HFFc6 (cell line): ENCODE measurements at places on chromosomes 6 and 20. TPM values are rescaled to one million over a fixed set of nuclear protein-coding genes. Genes with fewer than 3 reads are reported as not detected.

Gene RAD21L1
- 0.36 to 0.71 TPM (median 0.69 TPM) in 3 replicates for total RNA-seq

Gene PNLDC1
- total RNA-seq: not detected in 3 replicates

Gene ADAM33
- 81.7 to 92.7 TPM (median 89.3 TPM) in 3 replicates for total RNA-seq

Gene NRM
- total RNA-seq: 14.6 and 28.6 TPM in 2 replicates

Gene BPIFA1
- total RNA-seq: not detected in 2 replicates

Gene HUS1B
- total RNA-seq: 0.34 TPM in 1 of 2 replicates, not detected in the other

Gene CD93
- total RNA-seq: not detected in 3 replicates

Gene NR2E1
- not detected in 2 replicates for total RNA-seq

DNA sequence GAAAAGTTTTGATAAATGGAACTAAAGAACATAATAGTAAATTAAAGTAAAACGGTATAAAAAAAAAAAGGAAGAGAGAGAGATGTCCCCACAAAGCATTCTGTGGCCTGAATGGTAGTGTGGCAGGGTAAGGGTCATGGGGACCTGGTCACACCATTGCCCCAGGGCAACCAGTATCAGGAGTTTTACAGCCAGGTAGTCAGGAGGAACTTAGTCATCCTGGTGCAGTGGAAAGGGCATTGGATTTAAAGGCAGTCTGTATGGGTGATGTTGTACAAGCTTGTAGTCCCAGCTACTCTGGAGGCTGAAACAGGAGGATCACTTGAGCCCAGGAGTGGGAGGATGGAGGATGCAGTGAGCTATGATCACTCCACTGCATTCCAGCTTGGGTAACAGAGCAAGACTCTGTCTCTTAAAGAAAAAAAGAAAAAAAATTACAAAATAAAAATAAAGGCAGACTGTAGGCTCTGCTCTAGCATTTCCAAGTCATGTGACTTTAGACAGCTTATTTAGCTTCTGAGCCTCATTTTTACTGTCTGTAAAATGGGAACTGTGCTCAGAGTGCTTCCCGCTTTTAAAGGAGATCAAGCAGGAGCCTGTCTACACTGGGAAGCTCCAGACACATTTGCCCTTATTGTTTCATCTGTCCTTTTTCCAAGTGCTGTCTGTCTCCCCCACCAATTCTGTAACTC is 112.8 kb upstream of the ARMC2 start:
- no peak for DNase-seq

- no peak for DNase-seq
Measured at GRCh38 chr6:64955435-64955848, 751.6 kb downstream of the EYS start.

DNA sequence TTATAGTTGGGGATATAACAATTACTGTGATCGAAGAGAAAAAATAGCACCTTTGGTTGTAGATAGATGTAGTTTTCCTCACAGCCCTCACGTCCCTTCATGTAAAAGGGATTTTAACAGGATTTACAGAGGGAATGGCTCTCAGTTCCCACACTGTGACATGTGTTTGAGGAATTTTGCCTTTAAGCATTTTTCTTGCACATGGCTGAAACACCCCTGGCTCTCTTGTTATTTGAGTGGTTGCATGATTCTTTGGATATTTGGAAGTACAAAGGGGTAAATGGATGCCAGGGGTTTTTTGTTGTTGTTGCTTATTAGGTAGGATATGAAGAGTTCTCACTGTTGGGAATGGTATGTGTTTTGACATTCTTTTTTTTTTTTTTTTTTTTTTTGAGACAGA is 48.2 kb downstream of the JAG1 start:
- no peak for DNase-seq

GRCh38 chr20:58408603-58409246 is 19.7 kb downstream of the VAPB start:
- DNase-seq: no peak

DNA sequence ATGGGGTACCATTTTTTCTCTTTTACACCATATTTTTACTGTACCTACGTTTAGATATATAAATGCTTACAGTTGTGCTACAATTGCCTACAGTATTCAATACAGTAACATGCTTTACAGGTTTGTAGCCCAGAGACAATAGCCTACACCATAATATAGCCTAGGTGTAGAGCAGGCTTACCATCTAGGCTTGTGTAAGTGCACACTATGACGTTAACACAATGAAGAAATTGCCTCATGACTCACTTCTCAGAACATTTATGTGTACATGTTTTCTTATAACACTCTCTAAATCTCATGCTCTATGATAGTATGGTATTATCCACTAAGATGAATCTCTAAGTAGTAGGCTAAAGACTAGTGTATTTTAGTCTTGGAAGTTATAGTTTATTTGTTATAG is 13.5 kb downstream of the GPR63 start:
- DNase-seq: no peak

DNA sequence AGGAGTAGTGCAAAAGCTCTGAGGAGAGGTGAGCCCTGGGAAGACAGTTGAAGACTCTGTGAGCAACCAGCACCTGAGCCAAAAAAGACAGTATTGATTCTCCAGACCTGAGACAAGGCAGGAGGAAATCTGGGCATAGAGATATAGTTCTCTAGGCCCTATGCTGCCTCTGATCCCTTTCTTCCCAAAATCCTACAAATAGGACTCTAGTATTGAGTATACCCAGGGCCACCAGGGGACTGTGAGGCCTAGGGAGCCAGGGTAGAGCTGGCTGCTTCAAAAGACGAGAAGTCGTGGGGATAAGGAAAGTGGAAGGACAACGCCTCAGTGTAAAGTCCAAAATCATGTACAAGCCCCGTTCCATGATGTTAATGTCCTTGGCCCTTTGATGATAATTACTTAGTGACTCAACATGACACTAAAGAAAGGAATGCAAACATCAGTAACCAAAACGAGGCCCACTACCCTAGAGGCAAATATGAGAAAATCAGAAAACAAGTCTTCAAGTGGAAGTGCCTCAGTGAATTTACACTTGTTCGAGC is 197.3 kb upstream of the PROKR2 start:
- DNase-seq: peak; percentile 61

DNA sequence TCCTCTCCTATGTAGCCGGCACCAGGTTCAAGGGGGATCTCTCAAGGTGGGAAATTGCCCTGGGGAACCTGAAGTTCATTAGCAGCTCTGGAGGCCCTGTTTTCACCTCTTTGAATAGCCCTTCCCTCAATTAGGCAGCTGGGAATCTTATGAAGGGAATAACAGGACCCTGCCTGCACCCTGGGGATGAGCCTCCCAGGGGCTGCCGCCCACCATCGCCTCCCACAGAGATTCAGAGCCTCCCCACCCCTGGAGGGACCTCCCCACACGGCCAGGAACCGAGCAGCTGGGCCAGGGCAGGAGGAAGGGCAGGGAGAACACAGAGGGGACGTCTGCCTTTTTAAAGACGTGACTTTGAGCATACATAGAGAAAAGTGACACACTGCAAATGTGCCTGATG is 4.6 kb upstream of the EEF1A2 start:
- no peak for DNase-seq

DNA sequence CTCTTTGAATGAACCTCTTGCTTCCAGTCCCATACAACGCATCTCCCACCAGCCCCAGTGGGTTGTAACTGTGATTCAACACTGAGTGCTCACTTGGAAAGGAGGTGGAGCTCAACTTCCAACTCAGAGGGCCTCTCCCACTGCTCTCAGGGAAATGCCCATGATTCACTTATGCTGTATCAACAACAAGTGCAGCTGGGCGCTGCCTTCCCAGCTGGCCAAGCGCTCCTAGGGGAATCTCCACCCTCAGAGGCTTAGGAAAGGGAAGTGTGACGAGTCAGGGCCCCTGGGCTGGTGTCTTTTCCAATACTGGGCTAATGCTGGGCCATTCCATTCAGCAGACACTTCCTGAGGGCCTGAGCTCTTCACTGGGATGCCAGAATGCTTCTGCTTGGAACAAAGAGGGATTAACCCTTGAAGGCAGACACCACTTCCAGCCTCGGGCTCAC is 8.1 kb upstream of the OCSTAMP start:
- peak; percentile 80 for DNase-seq

DNA sequence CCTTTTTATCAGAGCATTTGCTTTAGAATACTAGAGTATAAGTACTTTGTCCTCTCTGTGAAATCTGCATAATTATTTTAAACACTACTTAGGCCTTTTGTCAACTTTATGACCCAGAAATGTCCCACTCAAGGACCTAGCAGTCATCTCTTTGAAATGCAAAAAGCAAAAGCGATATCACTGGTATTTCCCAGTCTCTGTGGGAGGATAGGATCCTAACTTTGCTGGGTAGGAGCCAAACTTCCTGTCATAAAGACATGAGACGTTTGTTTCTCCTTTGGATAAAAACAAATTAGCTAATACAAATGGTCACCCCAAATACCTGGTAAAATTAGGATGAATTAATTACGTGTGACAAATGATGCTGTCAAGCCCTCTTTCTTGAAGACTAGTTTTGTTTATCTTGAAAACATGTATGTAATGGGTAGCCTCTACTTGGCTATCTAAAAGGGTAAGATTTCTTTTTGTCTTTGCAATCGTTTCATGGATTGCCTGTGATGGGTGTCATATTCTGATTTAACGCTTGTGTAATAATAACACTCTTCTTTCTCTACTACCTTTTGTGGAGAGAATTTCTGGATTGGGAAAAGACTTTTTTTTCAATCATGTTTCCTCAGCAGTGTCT is 36.2 kb downstream of the DCDC2 start:
- no peak for DNase-seq

- DNase-seq: no peak
Measured at GRCh38 chr20:25284131-25284601, 36.3 kb downstream of the PYGB start.

DNA sequence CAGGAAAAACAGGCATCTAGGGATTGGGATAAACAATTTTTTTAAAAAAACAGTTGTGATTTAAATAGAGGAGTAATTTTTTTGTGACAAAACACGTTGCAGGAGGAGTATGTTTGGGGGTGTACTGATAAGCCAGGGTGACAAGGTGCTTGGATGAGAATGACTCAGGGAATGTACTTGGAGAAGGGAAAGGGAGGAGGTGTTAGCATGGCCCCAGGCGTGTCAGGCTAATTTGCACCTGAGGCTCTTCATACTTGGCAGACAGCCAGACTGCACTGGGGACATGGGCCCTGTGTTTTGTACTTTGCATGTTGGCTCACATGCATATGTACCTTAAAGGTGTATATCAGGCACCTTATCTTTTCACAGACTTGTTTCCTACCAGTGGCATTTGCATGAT is 22.8 kb downstream of the PANK2 start:
- no peak for DNase-seq

GRCh38 chr20:19070681-19071445 is 141.6 kb upstream of the SLC24A3 start:
- DNase-seq: no peak

DNA sequence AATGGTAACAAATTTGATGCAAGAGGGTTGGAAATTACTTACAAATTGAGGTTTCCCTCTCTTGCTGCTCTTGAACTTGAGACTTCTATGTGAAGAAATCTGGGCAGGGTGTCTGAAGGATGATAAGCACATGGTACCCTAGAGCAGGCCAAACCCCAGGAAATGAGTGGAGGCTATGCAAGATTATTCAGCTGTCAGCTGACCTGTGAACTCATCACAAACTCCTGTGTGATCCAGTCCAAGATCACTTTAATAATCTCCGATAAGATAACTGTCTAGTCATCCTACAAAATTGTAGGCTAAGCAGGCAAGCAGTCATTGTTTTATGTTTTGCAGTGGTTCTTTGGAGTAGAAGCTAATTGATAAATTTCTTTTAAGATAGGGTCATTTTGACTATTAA is 213.1 kb downstream of the BTBD3 start:
- no peak for DNase-seq
